ENCODE measurements at places on chromosomes 7 and 10.

DNA sequence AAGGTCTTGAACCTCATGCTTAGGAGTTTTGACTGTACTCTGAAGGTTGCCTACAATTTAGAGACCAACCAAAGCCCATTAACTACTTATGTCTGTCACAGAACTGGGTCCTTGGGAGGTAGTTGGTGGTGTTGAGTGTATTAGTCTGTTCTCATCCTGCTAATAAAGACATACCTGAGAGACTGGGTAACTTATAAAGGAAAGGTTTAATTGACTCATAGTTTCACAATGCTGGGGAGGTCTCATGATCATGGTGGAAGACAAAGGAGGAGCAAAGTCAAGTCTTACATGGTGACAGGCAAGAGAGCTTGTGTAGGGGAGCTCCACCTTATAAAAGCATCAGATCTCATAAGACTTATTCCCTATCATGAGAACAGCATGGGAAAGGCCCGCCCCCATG lies 319.6 kb upstream of the ZMIZ1 start:
- DNase-seq = no peak

DNA sequence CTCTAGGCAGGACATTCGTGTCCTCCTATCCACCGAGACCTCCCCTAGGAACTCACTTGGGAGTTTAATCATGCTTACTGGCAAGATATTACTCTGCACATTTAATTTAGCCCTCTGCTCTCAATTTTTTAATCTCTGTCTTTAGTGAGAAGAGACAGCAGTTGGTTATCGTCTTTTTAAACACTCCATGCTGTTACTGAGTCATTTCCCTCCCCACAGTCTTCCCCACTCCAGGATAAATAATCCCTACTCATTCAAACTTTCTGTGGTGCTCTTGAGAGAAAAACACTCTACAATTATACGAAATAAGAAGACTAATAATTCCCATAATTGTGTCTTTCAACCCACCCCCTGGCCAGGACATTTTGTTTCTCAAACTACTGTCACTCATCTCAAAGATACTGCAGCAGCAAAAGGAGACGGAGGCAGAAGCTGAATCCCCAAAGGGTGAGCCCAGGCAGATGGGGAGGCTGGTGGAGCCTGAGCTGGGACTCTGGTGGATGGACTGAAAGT lies 84.2 kb downstream of the ANK3 start:
- DNase-seq = no peak

- no peak for DNase-seq
Measured at GRCh38 chr10:21995557-21995956, 8.0 kb downstream of the DNAJC1 start.

GRCh38 chr10:11164803-11165590 lies 147.3 kb downstream of the CELF2 start:
- peak; percentile 70 for DNase-seq

- no peak for DNase-seq
Measured at GRCh38 chr7:132930881-132931280, 151.0 kb downstream of the CHCHD3 start.

DNA sequence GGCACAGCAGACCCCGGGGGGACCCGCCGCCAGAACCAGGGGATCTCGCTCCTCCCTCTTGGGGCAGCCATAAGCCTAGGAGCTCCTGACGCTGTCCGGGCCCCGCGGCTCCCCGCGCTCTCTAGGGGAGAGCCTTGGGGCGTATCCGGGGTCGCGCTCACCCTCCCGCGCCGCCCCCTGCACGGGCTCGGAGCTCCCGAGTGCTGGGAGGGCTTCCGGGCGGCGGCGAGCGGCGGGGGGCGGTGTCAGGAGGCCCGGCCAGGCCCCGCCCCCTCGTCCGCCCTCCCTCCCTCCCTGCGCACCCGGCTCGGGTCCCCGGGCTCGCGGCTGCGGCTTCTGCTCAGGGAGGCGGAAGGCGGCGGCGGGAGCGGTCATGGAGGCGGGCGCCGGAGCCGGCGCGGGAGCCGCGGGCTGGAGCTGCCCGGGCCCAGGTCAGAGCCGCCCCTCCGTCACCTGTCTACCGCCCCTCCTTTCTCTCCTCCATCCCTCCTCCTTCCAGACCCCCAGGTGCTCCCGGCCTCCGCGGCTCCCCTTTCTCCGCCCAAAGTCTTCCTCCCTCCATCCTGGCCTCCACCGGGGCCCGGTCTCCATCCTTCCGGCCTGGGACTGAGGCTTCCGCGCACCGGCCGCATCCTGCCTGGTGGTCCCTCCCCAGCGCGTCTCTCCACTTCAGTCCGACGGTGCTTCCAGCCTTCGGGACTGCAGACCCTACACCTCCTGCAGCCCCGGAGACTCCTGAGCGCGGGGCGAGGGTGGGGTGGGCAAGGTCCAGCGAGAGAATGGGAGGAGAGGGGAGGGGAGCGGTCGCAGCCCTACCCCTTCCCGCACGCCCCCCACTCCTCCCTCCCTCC lies at the start of gene CCDC136:
TSS of gene CCDC136 (plus strand) at position 848 of the 851 bp plus-strand sequence. CDS start 444 bp downstream, outside the sequence.
- DNase-seq = peak; percentile 46

- DNase-seq = no peak
Measured at GRCh38 chr10:116216676-116217075, 56.3 kb downstream of the GFRA1 start.

- no peak for DNase-seq
Measured at GRCh38 chr7:29622335-29623265, 59.0 kb downstream of the PRR15 start.

GRCh38 chr7:42671627-42672026 lies 240.2 kb downstream of the C7orf25 start:
- no peak for DNase-seq

DNA sequence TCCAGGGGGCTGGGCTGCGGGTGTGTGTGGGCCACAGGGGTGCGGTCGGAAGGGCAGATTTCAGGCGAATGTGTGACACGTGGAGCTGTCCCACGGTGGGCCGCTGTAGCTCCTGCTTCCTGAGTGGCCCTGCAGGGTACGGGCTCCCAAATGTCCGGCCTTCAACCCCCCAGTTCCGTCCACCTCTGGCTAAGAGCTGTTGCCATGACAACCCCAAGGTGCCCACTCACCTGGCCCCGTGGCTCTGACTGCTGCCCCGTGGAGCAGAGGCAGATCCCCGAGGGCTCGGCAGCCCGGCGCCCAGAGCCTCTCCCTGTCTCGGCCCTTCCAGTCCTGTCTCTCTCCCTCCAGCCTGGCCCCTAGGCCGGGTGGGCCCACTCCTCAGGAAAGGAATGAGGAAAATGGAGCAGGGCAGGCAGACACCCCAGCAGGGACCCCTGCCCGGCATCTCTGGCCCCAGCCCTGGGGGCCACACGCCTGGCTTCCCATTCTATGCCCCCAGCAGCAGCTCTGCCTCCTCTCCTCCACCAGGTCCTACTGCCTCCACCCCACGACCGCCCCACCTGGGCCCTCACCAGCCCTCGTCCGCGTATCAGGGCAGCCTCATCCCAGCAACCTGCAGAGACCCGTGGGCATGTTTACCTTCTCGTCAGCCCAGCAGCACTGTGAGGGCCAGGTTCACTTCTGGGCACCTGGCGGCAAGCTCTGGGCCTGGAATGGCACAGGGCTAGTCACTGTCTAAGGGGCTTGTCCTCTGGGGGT lies 215.6 kb downstream of the ELFN1 start:
- no peak for DNase-seq

GRCh38 chr7:74092321-74092963 lies 8.8 kb downstream of the LIMK1 start:
- DNase-seq = no peak

DNA sequence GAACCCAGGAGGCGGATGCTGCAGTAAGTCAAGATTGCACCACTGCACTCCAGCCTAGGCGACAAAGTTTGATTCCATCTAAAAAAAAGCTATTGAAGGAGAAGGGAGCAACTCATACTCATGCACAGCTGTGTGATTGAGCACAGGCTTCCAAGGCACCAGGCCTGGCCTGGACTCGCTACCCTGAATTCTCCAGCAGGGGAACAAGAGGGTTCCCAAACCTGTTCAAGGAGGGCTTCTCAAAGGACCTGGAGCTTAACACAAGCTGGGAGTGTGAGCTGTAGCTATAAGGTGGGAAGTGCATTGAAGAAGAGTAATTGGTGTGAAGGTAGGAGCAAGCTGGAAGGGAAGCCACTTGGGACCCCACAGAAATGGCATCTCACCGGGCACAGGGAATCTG lies 15.1 kb upstream of the DDIT4 start:
- no peak for DNase-seq

GRCh38 chr7:20193242-20193777 lies 23.9 kb downstream of the MACC1 start:
- no peak for DNase-seq

DNA sequence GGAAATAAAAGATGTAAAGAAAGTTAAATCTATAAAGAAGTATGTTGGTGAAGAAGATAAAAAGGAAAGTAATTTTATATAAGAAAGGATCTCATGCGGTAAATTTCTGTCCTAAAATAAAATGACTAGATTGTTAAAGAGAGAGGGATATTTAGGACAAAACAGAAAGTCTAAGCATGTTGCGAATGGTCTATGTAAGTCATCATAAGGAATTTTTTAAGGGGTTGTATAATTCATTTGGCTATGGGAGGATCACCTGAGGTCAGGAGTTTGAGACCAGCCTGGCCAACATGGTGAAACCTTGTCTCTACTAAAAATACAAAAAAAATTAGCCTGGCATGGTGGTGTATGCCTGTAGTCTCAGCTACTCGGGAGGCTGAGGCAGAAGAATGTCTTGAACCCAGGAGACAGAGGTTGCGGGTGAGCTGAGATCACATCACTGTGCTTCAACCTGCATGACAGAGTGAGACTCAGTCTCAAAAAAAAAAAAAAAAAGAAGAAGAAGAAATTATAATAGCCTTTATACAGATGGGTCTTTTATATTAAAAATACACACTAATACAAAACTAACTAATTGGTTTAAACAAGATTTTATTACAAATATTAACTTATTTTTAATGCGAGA lies 294.3 kb downstream of the MAGI2 start:
- DNase-seq = no peak

DNA sequence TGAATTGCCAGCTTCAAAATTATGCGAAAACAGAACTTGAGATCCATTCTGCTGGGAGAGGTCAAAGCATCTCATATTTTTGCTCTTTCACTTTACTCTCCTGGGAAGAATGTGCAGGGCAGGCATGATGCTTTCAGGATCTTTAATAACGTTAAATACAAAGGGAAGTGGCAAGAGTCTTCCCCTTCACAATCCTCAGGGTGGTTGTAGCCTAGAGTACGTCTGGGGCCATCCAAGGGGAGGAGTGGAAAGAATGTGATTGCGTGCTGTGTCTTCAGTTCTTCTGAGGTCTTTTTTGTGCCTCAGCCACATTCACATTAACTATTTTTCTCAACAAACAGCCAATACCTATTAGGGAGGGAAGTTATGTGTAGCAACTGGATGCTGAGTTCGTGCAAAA lies 207.3 kb downstream of the HGF start:
- DNase-seq = no peak

DNA sequence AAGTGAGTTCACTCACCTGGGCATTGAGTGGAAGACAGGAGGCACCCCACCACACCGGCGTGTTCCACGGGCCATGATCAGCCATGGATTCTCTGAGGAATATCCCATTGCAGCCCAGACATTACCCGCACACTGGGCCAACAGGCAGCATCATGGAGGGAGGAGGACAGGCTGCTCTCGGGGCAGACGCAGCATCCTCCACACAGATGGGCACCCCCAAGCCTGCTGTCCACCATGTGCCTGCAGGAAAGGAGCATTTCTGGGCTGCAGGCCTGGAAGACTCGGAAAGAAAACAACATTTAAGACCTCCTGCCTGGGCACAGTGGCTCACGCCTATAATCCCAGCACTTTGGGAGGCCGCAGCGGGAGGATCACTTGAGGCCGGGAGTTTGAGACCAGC lies 71.0 kb upstream of the SH2B2 start:
- no peak for DNase-seq

DNA sequence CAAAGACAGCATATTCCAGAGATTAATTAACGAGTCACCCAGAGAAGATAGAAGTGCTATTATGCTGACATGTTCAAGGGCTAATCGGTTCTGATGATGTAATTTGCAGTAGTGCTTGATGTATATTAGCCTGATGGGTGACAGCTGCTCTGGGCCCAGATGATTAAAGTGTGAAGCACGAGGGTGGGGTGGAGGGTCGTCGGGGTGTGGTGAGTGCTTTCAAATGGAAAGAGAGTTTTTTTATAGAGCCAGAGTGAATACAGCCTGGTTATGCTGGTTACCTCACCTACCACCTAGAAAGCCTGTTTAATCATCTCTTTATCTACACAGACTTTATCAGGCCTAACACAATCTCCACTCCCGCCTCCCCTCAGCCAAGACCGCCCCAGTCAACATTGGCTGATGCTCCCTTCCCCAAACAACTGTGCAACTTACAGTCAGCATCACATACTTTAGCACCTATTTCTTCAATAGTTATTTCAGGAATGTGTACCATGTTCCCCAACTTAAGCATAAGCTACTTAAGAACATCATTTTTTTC lies 11.5 kb upstream of the STN1 start:
- no peak for DNase-seq

DNA sequence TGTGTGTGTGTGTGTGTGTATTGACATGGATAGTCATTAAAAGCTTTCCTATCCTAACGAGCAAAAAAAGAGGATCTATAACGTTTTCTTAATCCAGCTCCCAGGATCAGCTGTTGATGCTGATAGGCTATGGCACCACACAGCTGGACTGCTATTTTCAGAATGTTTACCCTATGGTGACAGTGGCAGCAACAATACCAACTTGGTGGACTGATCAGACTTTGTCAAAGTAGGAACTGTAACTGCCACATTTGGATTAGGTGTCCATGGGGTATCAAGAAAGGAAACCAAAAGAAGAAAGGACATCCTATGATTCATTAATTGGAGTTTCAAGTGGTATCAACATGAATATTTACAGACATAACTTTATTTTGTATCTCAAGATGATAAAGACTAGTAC lies 2.7 kb upstream of the CLEC5A start:
- no peak for DNase-seq

DNA sequence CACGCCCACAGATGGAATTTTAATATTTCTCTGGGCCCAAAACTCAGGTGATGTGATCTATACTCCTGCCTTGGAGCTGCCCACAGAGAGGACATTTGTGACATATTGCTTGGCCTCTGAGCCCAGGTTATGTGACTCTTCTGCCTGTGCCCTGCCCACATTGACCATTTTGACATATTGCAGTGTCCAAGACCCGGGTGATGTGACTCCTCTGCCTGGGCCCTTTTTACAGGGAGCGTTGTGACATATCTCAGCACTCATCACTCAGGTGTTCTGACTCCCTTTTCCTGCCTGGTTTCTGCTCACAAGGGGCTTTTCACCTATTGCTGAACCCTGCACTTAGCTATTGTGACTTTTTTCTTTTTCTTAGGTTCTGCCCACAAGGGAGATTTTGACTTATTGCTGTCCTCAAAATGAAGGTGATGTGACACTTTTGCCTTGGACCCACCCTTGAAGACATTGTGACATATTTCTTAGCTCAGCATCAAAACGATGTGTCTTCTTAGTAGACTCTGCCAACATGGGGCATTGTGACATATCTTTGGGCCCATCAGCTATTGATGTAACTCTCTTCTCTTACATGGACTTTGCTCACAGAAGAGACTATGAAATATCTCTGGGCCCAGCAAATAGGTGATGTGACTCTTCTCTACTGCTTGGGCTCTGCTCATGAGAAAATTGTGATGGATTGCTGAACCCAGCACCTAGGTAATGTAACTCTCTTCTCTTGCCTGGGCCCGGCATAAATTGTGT lies 11.0 kb upstream of the ZNF107 start:
- no peak for DNase-seq

- no peak for DNase-seq
Measured at GRCh38 chr10:118062798-118063238, 16.1 kb upstream of the RAB11FIP2 start.
